ENCODE measurements at places on chromosomes 2 and 18.

GRCh38 chr2:65681503-65681902 lies 249.1 kb upstream of the SPRED2 start:
- no peak for DNase-seq

GRCh38 chr18:24227977-24228666 lies 89.3 kb downstream of the CABYR start:
- DNase-seq: no peak

- no peak for DNase-seq
Measured at GRCh38 chr2:38584881-38585280, 17.8 kb downstream of the HNRNPLL start.

- no peak for DNase-seq
Measured at GRCh38 chr2:162710287-162710890, 128.2 kb downstream of the KCNH7 start.

DNA sequence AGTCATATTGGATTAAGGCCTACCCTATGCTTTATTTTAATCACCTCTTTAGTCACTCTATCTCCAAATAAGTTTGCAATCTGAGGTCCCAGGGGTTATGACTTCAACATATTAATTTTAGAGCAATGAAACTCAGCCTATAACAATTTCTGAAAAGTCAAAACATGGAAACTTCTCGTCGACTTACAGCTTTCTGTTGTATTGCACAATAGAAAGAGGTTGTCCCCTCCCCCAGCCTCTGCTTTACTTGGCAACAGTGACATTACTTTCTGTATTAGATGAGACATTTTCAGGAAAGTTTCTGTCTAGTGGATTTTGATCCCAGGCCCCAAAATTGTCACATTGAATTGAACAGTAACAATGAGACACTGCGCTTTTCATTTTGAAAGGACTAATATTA lies 326.4 kb downstream of the THSD7B start:
- DNase-seq: no peak

DNA sequence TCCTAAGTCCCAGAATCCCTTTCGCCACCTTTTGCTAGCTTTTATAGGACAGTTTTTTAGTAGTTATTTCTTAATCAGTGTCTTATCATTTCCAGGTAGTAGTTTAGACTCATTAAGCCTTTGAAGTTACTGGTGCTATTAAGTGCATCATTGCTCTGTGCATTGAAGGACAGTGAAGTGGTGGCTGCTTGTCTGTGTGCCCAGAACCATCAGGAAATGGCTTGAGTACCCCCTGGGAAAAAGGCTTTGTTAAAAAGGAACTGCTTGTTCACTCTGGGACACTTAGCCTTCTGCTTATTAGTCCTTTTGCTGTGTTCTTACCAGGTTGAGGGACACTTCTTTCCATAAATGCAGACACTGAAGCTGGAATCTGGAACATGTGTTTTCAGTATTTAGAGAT lies 30.0 kb downstream of the DTNA start:
- no peak for DNase-seq

DNA sequence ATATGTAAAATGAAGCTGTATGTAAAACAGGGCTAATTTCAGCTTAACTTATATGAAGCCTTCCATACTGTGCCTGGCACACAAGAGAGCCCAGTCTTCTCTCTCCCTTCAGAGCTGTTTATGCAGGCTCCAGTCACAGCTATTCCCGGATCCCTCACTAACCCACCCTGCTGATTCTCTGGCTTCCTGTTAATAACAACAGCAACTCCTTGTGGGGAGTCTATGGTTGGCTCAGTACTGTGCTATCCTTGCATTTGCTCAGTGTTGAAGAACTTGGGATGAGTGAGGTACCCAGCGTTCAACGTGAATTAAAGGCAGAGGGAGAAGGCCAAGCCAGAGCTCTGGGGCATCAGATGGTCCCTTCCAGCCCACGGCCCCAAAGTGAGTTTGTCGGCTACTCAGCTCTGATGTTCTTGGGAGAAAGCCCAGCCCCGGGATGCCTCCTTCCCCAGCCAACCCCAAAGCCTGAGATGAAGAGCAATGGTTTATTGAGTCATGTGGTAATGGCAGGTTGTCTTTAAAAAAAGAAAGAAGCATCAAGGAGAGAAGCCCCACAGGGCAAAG lies 43.2 kb downstream of the PSD4 start:
- no peak for DNase-seq

DNA sequence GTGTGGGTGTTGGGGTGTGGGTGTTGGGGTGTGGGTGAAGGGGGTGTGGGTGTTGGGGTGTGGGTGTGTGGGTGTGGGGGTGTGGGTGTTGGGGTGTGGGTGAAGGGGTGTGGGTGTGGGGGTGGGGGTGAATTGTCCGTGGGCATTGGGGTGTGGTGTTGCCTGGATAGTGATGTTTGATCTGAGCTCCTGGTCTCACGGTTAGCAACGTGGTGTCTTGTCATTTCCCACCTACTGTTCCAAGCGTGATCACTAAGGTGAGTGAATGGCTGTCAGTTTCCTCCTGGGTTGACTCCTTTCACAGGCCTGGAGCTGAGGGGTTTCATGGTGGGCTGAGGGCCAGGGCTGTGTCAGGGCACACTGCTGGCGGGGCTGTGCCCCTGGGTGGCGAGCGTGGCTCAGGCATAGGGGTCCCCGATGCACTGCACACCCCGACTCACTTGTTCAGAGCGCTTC lies 27.2 kb downstream of the RTP5 start:
- DNase-seq: no peak

GRCh38 chr2:121087117-121087516 lies 197.9 kb downstream of the TFCP2L1 start:
- DNase-seq: no peak

DNA sequence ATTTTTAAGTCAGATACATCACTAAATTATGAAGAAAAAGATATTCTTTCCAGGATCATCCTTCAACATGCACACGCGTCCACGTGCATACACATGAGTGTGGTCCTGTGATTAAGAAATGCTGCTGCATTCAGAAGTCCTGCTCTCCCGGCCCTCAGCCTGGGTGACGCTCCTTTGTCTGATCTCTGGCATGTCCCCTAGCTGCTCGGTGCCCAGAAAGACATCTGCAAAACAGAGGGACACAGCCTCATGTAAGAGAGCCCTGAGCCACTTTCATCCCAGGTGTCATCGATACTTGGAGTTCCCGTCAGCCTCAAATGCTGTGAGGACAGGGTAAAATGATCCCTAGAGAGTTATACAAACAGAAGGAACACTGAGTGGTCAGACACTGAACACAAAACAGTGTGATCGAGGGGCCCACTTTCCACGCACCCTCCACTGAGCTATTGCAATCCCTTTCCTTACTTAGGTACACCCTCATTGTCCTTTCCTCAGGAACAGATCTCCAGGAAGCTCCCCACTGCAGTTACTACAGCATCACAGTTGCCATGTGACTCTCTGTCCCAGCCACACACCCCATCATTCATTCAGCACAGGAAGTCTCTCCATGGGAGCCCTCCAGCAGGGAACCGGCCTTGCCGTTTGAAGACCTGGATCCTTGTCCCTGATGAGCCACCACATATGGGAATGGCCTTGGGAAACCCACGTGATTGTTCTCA lies 32.1 kb downstream of the CRACDL start:
- no peak for DNase-seq

GRCh38 chr2:12502759-12503158 lies 214.0 kb upstream of the TRIB2 start:
- no peak for DNase-seq

- DNase-seq: no peak
Measured at GRCh38 chr2:20179755-20180594, 45.0 kb downstream of the SDC1 start.

Data from epithelial cell of proximal tubule (primary cell).